ENCODE measurements at places on chromosomes 1 and 21.

GRCh38 chr1:38026592-38027200, 14.2 kb downstream of the UTP11 start:
- peak; percentile 83 for DNase-seq

- DNase-seq: no peak
Measured at GRCh38 chr1:152907686-152908601, at the start of gene IVL. Gene IVL, plus strand, starts transcription at chr1:152908546. Its CDS starts 1,252 bp downstream, at chr1:152909798.

DNA sequence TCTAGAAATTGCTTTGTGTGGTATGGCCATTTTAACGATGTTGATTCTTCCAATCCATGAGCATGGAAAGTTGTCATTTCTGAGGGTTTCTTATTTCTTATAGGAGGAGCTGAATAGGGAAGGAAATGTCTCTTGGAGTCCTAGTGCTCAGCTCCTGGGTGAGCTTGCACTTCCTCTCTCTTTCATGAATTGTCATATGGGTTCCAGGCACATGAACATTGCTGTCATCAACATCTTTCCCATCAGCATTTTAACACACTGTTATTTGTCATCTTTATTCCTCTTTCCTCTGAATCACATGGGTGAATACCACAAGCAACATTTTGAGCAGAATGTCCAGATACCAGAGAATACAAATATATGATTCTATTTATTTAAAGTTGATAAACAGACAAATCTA, 23.4 kb downstream of the SLAMF6 start:
- DNase-seq: no peak

- no peak for DNase-seq
Measured at GRCh38 chr1:30675761-30676160, 47.6 kb downstream of the MATN1 start.

DNA sequence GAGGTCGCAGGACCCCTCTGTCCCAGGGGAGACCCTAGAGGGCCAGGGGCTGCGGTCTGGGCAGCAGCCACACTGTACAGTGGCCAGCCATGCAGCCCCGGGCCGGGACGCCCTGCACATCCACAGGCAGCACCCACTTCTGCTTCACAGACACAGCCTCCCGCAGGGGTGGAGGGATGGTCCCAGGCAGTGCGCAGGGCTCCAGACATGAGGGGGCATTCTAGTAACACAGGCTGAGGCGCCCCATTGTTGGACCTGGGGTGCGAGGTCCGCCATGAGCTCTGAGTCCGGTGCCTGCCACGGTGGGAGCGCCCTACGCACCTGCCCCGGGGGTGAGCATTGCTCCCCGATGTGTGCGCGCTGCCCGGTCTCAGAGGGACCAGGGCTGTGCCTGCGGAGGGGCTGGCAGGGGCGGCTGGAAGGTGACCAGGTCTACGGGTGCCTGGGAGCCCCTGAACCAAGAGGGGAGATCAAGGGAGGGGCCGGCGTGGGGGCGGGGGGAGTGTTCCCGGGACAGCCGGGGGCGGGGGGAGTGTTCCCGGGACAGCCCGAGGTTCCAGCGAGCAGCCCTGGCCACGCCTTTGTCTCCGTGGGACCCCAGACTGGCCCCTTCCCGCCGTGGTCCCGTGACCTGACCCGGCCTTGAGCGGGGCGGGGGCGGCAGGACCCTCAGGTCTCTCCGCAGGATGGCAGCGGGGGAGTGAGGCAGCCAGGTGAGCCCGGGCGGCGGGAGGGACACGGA, 4.5 kb downstream of the MMEL1 start:
- no peak for DNase-seq

- no peak for DNase-seq
Measured at GRCh38 chr1:24421502-24421901, 5.9 kb downstream of the NIPAL3 start.

DNA sequence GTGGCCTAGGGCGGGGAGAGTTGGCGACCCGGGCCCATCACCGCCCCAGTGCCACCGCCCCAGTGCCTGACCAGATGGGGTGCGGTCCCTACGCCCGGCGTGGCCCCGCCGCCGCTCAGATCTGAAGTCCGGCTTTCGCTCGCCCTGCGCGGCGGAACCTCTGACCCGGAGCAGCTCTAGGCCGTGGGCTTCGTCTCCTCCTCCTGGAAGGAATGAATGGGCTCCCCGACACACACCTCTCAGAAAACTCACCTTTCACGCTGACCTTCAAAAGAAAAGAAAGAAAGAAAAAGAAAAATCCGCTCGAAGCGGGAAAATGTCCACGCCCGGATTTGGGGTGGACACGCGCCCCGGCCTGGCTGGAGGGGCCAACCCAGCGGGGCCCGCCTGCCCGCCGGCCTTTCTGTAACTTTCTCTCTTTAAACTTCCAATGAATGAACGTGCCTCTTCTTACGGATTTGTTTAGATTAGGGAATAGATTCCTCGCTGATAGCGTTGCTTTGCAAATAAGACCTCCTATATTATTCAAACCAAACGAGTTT, 5.4 kb upstream of the SIM2 start:
- no peak for DNase-seq

DNA sequence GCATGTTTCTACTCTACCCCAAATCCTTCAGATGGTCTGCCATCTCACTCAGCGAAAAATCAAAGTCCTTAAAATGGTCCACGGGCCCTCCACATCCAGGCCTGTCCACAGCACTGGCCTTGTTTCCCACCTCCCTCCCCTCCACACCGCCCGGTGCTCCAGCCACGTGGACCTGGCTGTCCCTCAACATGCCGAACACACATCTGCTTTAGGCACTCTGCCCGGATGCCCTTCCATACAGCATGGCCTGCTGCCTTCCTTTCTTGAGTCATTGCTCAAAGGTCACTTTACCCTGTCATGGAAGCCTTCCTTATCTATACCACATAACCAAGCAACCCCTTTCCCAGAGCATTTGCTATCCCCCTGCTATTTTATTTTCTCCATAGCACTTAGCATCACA, 143.0 kb downstream of the DNM3 start:
- DNase-seq: no peak

DNA sequence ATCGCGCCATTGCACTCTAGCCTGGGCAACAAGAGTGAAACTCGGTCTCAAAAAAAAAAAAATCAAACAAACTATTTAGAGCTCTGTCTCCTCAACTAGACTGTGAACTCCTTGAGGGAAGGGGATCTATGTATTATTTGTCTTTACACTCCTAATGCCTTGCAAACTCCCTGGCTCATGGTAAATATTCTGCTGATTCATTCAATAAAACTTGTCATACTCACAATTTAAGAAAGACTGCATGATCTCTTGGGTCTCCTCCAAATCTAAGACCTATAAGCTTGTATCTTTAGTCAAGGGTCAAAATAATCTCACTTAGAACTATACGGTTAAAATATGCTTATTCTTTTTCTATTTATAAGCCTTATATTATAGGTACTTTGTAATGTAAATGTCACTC, 90.3 kb upstream of the NR5A2 start:
- DNase-seq: no peak

DNA sequence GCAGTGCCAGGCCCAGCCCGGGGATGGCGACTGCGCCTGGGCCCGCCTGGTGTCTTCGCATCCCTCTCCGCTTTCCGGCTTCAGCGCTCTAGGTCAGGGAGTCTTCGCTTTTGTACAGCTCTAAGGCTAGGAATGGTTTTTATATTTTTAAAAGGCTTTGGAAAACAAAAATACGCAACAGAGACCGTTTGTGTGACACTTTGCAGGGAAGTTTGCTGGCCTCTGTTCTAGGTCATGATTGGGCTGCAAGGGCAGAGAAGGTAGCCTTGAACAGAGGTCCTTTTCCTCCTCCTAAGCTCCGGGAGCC, 719 bp downstream of the SOD1 start:
- DNase-seq: peak; percentile 47

DNA sequence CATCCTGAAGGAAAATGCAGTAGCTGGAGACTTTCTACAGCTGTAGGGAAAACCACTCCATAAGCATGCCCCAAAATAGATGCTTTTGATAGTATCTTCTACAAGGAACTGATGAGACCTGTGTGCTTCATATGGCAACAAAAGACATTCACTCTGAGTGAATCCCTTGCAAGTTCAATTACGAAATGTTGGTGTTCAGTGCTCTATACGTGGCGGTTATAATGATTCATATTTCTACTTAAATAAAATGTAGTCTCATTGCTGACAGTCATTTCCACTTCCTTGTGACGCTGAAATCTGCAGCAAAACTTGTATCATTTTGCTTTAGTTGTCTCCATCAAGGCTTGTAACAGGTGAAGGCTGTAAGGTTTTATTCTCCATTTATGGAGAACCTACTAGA, 20.6 kb downstream of the TOR1AIP2 start:
- DNase-seq: no peak

DNA sequence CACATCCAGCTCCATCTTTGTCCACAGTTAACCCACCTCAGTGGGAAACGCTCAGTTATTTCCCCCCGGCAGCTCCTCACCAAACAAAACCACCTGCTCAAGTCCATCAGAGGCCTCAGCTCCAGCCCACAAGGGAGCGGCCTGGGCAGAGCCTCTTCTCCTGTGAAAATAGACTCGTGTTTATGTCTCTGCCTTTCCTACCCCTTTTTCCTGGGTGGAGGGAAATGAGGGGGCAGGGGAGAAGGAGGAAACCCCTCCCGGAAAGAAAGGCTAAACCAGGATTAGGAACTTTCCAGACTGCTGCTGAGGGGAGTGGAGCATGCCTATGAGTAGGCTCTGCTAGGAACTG, 81.6 kb downstream of the PAX7 start:
- DNase-seq: no peak

- no peak for DNase-seq
Measured at GRCh38 chr1:44895919-44896734, 53.1 kb upstream of the PTCH2 start.

DNA sequence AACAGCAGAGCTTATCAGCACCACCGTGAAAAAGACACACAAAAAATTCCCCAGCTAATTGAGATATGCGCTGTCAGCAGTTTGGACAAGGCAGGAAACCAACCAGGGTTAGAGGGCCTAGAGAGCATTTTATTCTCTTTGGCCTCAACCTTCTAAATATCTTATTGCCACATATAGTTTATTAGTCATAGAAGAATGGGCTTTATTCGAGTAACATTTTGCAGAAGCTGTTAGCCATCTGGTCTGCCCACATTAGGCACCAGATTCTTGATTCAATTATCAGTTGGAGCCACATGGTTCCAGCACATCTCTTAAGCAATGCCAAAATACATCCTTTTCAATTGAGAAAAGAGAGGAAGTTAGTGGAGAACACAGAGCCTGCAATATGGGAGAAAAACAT, 109.9 kb upstream of the CXADR start:
- DNase-seq: no peak

GRCh38 chr21:36646645-36647044, 52.3 kb upstream of the SIM2 start:
- DNase-seq: no peak

- DNase-seq: no peak
Measured at GRCh38 chr1:223038288-223039006, 104.6 kb downstream of the TLR5 start.

DNA sequence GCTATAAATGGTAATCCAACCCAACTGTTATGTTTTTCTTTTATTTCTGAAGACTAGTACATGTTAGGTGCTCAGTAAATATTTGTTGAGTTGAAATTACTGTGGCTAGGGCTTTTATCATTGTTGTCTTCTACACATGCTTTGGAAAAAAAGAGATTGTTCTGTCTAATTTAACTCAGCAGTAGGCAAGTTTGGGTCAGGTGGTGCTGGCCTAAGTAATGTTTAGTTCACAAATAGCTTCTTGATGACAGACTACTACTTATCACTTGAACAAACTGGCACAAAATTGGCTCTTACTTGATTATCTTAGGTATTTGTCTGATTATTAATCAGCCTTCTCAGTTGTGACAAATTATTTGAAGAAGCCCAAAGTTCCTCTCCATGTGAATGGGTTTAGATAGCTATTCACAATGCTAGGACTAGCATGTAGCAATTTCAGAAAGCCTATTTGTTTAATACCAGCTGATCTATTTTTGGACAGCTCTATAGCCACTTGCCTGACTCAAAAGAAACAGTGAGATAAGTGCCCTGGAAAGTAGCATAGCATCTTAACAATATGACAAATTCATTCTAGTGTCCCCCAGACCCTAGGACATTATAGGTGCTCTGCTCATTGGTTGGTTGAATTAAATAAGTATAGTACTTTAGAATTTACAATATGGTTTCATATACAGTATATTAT, 32.6 kb downstream of the TMEM200B start:
- no peak for DNase-seq

- no peak for DNase-seq
Measured at GRCh38 chr21:35284199-35284598, 235.1 kb upstream of the RUNX1 start.

DNA sequence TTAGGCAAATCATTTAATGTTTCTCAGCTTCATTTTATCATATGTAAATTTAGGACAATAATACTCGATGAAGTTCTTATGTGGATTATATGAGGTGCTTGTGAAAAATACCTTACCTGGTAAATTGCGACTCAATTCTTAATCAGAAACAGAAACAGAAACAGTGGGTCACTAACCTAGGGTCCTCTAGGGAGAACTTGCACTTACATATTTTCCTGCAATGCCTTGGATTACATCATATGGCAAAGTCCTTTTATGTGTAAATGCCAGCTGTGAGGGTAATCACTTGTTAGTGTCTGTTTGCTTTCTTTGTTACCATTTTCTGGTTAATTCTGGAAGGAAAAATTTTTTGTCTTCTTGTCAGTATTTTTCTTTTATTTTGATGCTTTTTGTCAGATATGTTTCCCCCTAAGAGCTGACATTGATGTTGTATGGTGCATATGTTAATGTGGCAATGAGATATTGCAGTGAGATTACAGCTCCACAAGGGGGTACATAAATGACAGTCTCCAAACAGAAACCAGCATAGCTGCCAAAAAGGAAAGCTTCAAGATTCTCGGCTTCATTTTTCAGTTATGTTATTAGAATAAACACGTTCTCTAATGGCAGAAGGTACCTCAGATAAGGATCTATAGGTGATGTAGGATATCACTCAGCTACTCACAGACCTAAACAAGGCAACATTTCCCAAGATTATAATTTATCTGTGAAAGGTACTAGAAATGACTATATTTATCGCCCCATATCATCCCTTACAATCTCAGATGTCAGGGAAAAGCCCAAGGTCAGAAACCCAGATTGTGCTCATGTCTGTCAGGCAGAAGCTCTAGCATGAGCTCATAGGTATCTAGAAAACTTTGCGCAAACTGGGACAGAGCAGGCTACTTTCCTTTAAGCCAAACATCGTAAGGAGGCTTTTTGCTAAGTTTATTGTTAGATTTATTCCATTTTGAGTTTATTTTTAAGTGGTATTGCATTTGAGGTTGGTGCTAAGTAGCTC, 119.9 kb downstream of the FASLG start:
- no peak for DNase-seq

DNA sequence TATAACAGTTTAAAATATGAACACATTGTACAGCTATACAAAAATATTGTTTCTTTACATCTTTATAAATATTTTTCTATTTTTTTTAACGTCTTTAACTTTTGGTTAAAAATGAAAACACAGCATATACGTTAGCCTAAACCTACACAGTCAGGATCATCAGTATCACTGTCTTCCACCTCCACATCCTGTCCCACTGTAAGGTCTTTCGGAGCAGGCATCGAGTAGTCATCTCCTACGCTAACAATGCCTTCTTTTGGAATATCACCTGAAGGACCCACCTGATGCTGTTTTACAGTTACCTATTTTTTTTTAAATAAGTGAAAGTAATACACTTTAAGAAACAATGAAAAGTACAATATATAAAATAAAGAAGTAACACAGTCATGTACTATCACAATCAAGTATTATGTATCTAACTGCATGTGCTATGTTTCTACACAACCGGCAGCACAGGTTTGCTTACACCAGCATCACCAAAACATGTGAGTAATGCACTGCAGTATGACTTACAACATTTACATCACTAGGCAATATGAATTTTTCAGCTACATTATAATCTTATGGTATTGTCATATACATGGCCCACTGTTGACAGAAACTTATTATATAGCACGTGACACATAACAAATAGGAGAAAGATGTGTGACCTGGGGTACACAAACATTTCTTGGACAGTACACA, 254.4 kb downstream of the AKT3 start:
- DNase-seq: no peak

All from NCI-H526 (cell line).